ENCODE measurements at places on chromosomes 1 and 21. TPM values are rescaled to one million over a fixed set of nuclear protein-coding genes. Genes with fewer than 3 reads are reported as not detected.

DNA sequence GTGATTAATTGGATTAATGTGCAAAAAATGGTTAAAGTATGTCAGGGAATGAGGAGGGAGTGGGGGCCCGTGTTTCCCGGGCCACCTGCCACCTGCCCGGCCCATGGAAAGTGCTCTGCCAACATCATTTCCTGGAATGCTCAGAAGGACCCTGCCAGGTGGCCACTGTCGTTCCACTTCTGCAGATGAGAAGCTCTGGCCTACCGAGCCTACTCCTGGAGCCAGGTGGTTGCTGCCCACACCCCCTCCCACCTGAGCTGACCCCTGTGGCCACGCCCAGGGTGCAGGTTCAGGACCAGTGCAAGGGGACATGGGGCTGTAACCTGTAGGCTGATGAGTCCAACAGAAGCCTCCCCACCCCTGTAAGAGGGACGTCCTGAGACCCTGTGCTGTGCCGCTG is 99.7 kb downstream of the PRDM16 start:
- DNase-seq, result no peak

TEDDM1 gene
- not detected for total RNA-seq

DNA sequence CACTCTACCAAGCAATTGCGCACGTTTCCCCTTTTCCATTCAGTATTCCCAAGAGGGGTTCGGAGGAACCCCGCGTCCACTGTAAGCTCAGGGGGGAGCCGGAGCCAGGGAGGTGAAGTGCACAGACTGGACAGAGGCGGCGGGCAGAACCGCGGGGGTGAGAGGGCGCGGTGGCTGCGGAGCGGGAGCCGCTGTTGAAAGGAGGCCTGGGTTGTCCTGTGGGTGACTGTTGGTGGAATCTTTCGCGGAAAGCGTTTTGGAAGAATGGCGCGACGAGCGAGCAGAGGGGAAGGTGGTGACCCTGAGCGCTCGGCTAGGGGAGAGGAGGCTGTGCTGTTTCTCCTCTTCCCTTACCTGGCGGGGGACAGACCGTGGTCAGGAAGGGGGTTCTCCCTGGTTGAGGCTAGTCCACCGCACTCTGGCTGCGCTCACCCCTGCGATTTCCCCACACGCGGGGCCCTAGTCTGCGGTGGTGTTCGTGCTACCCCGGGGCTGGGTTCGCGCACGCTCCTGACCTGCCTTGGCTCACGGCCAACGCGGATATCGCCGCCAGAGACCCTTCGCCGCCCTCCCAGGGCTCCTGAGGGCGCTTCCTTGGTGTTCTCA is 92.8 kb downstream of the PRKAB2 start:
- no peak for DNase-seq

DNA sequence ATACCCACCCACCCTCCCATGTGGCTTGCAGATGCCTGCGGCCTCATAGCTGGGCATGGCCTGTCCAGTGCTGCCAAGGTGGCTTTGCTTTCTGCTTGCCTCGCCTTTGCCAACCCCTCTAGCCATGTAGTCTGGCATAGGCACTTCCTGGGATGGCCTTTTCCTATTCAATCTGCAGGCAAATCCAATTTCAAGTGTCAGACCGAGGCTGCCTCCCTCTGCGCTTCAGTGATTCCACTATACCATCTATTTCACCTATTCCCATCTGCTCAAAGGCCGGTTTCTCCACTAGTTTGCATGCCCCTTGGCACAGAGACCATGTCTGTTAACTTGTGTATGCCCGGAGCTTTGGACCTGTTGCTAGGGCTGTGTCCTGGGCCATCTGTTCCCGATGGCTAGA is 3.8 kb upstream of the ZBTB21 start:
- DNase-seq, result no peak

KRTAP21-1 gene
- total RNA-seq, result not detected

DNA sequence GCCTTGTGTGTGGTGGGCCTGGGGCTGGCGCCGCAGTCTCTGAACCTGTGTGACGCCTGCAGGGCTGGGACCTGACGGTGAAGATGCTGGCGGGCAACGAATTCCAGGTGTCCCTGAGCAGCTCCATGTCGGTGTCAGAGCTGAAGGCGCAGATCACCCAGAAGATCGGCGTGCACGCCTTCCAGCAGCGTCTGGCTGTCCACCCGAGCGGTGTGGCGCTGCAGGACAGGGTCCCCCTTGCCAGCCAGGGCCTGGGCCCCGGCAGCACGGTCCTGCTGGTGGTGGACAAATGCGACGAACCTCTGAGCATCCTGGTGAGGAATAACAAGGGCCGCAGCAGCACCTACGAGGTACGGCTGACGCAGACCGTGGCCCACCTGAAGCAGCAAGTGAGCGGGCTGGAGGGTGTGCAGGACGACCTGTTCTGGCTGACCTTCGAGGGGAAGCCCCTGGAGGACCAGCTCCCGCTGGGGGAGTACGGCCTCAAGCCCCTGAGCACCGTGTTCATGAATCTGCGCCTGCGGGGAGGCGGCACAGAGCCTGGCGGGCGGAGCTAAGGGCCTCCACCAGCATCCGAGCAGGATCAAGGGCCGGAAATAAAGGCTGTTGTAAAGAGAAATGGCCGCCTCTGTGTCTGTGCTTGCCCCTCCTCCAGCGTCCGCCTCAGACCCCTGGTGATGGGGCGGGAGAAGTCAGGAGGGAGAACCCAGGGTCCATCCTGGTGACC is 788 bp downstream of the ISG15 start:
- DNase-seq, result peak; percentile 70

All from endodermal cell (in vitro differentiated cells).